ENCODE measurements at places on chromosomes 12 and 14. TPM values are rescaled to one million over a fixed set of nuclear protein-coding genes. Genes with fewer than 3 reads are reported as not detected.

GRCh38 chr12:102023343-102023930, 38.4 kb downstream of the WASHC3 start:
- H3K36me3 ChIP-seq = peaks cover 10% of the 10 kb centered on the region
- no peaks in the 10 kb centered on the region for H3K4me1 ChIP-seq
- no peak overlapping the region for H3K27ac ChIP-seq
- H3K4me3 ChIP-seq = no peak overlapping the region

DNA sequence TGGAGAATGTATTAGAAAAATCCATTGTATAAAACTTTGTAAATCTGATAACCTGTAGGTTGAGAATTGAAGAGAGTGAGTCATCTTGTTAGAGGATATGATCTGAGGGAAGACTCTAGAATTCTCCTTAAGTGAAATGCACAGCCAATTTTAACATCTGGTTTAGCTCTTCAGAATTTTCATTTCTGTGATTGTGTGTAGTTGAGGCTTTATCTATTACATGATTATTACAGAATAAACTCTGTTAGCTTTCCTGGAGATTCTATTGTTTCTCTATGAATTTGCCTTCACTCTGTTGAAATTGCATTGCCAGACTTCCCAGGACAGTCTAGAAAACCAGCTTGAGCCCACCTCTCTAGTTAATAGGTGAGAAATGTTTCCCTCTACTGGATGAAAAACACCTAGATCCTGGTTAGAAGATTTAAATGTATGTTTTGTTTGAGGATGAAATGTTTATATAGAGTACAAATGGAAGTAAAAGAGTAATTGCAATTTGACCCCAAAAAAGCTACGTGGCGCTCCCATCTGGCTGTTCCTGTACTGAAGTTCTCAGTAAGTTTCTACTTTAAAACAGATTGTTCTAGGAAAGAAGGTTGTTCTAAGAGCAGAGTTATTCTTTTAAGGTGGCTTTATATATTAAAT, 2.9 kb downstream of the NUDT4 start:
- peaks cover 4% of the 10 kb centered on the region for H3K36me3 ChIP-seq
- no peaks in the 10 kb centered on the region for H3K4me1 ChIP-seq
- peak overlapping the region; percentile 92 for H3K27ac ChIP-seq
- H3K4me3 ChIP-seq = peak overlapping the region; percentile 72

- peak overlapping the region; percentile 27 for H3K4me3 ChIP-seq
- peaks cover 14% of the 10 kb centered on the region for H3K27me3 ChIP-seq
- H3K27ac ChIP-seq = no peak overlapping the region
- H3K4me1 ChIP-seq = no peaks in the 10 kb centered on the region
Measured at GRCh38 chr14:60485057-60485597, 736 bp downstream of the C14orf39 start.

PRR4 gene
- total RNA-seq = not detected

Measured in right atrium auricular region (tissue), 2 donors.